HCT116 (cell line): ENCODE measurements at places on chromosomes 2 and 18.

GRCh38 chr2:232833830-232834229 is 36.2 kb upstream of the SNORC start:
- no peak for DNase-seq

GRCh38 chr2:240705204-240705791 is 13.6 kb downstream of the AQP12A start:
- no peak for DNase-seq

- DNase-seq = no peak
These were observed 62.2 kb upstream of the NXPH2 start for GRCh38 chr2:138842341-138842740.

- DNase-seq = no peak
These were observed 415.8 kb upstream of the ZEB2 start for GRCh38 chr2:144935736-144936135.

- no peak for DNase-seq
These were observed 144.1 kb downstream of the FAM210A start for GRCh38 chr18:13582178-13582670.
